Frontal cortex (tissue), 4 donors: ENCODE measurements at places on chromosomes 7 and 10.
A peak's percentile ranks its signal among the peaks of the same experiment; 100 is the strongest.

DNA sequence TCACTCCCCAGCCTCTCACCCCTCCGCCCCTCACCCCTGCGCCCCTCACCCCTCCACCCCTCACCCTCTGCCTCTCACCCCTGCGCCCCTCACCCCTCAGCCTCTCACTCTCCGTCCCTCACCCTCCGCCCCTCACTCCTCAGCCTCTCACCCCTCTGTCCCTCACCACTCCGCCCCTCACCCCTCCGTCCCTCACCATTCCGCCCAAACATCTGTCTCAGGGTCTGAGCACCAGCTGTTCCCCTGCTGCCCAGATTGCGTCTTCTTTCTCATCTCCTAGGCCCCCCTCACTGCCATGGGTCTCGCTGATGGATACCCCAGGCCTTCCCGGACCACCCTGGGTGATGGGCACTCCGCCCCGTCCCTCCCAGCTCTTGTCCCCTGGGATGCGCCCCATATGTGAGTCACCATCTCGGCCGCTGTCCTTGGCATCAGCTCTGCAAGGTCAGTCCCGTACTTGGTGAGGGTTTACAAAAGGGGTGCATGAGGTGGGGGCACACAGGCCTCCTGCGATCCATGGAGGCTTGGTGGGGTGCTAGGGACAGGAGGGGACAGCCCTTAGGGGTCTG lies 65.4 kb upstream of the GNA12 start:
- no peak for DNase-seq

- DNase-seq = no peak
Observed at GRCh38 chr10:100656454-100656853, 88.9 kb upstream of the PAX2 start.

DNA sequence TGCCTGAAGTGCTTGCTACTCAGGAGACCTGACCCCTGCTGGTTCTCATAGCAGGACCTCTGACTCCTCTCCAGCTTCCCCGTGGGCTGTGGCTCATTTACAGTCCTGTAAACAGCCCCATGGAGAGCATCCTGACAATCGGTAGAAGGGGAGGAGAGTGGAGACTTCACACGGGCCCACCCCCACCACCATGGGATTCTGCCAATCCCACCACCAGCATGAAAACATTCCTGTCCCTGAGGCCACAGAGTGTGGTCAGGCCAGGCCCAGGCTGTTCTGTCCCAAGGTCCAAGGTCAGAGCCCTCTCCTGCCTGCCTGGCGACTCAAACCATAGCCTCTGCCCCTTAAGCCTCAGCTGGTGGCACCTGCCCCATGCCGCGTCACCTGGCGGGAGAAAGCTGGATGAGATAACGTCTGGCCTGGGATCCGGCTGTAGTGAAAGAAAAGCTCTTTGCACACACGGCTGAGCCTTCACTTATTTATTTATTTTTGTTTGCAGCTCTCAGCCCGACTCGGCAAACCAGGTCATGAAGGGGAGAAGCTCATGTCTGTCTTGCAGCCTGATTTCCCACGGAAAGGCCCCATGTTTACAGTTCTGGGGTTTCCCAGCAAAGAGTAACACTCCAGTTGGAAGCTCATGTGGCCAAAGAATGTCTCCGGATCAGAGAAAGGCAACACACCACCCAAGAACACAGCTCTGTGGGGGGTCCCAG lies 293.6 kb upstream of the ZMIZ1 start:
- DNase-seq = no peak

- DNase-seq = no peak
Observed at GRCh38 chr10:57222603-57223002, 861.5 kb upstream of the ZWINT start.

GRCh38 chr7:157539521-157539920 lies 202.7 kb downstream of the DNAJB6 start:
- no peak for DNase-seq

- DNase-seq = no peak
Observed at GRCh38 chr7:117072620-117073118, 119.4 kb downstream of the ST7 start.

- DNase-seq = peak; percentile 97
Observed at GRCh38 chr7:65981965-65982792, at the start of gene GUSB. TSS of gene GUSB (minus strand) at chr7:65982213. CDS start at chr7:65982183, 30 bp downstream.

GRCh38 chr10:100895896-100896295 lies 16.9 kb upstream of the SLF2 start:
- DNase-seq = no peak

GRCh38 chr10:66192162-66192831 lies 733.5 kb upstream of the LRRTM3 start:
- no peak for DNase-seq

- DNase-seq = no peak
Observed at GRCh38 chr7:130393841-130394411, 13.6 kb downstream of the CPA1 start.

GRCh38 chr7:101172854-101173751 lies 7.0 kb downstream of the NAT16 start:
- DNase-seq = no peak

- peak; percentile 54 for DNase-seq
Observed at GRCh38 chr10:102869258-102870198, at the start of gene AS3MT. TSS of gene AS3MT (plus strand) at chr10:102869470. CDS start at chr10:102869593, 123 bp downstream.

- DNase-seq = no peak
Observed at GRCh38 chr10:104767745-104768144, 126.7 kb downstream of the SORCS3 start.

GRCh38 chr10:63206997-63207811 lies 74.1 kb downstream of the NRBF2 start:
- DNase-seq = peak; percentile 10

- DNase-seq = no peak
Observed at GRCh38 chr7:39609935-39610263, 13.5 kb upstream of the RALA start.

- DNase-seq = no peak
Observed at GRCh38 chr7:98281757-98282606, 496 bp downstream of the BRI3 start.
